ENCODE measurements at places on chromosomes 5 and 9.

- DNase-seq = no peak
These were observed 247.1 kb downstream of the PBX3 start for GRCh38 chr9:125994066-125994943.

DNA sequence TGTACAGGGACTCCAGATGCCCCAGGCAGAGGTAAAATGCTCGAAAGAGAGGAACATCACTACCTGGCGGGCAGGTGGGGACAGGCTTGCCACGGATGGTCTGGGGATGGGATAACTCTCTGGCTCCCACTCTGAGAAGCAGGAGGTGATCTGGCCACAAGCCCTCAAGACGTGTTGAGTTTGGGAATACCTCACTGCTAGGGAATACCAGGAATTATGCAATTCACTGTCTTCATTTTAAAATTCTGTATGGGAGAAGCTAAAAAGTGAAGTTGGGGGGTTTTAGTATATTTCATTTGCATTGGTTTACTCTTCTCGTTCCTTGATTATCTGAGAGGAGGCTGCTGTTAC is 510.4 kb downstream of the CCDC171 start:
- DNase-seq = no peak

DNA sequence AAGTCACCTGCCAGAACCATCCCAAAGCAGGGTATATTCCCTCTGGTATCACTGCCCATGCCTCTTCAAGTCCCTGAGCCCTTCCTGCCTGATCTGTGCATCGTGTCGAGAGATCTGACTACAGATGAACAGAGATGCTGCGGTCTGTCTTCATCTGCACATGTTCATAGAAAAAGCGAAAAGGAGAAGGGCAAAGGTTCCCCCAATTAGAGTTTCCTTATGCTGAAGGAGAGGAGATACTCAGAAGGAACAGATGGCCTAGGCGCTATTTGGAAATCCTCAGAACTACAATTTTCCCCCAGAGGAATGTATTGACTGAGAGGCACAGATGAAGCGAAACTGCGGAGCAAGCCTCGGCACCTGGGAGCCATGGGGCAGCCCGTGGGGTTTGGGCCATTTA is 170.9 kb downstream of the SEC61B start:
- DNase-seq = no peak

- DNase-seq = no peak
These were observed 247.4 kb downstream of the ARL15 start for GRCh38 chr5:54062958-54063357.
